ENCODE measurements at places on chromosomes 13 and 19.
A peak's percentile ranks its signal among the peaks of the same experiment; 100 is the strongest.

DNA sequence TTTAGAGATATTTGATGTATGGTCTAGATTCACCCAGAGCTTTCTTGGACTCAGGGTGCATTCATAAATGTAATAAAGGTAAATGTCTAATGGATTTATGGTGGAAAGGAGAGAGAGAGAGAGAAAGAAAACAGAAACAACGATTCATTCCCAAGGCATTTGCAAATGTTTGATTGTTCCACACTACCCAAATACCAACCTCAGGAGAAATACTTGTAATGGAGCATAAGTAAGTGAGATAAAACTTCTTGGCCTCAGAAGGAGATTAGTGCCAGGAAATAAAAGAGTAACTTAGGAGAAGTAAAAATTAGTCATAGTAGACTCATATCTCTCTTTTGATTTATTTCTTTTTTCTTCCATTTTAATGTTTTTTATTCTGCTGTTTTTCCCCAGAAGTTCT is 40.6 kb upstream of the DGKH start:
- no peak for DNase-seq

DNA sequence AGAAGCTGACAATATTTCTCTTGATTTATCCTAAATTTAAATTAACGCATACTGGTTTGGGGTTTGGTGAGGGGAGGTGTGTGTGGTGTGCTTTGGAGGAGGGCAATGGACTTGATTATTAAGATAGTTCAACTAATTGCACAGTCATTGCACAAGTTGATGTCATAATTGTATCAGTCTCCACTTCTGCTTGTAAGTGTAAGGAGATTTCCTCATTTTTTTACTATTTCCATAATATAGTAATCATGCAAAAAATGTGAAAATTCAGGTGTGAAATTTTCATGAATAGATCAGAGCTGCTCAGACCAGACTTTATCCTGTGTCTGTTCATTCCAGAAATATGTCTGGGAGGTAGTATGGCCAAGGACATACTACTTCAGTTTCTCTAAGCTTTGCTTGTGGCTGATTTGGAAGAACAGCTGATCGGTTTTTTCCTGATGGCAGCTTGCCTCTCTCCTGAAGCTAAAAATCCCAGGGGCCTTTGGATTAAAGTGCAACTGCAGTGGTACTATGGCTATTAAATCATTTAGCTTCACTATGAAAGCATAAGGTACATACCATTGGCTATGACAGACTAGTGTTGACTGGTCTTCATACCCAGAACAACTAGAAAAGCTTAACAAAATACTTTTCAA is 201.8 kb upstream of the MIR17HG start:
- no peak for DNase-seq

GRCh38 chr19:53908106-53908934 is 758 bp upstream of the CACNG7 start:
- DNase-seq: no peak

DNA sequence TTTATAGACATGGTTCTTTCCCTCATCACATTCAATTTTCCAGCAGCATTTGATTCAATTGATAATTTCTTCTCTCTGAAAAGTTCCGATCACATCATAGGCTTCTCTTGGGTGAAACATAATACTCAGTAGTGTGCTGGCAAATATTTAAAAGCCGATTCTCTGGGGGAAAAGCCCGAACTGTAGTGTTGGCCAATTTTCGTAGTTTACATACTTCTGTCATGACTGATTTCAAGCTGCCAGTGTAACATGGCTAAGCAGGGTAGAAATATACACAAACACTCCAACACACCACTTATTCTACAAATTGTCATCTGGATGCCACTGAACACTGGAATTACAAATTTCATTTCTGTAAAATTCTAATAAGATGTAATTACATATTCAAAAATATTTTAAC is 56.1 kb upstream of the FREM2 start:
- no peak for DNase-seq

GRCh38 chr13:29707876-29708543 is 112.5 kb upstream of the SLC7A1 start:
- no peak for DNase-seq

GRCh38 chr19:6021878-6022569 is 44.1 kb upstream of the RANBP3 start:
- peak; percentile 54 for DNase-seq

Measured in skin of body (tissue), 3 donors.